ENCODE measurements at places on chromosomes 5 and 9. TPM values are rescaled to one million over a fixed set of nuclear protein-coding genes. Genes with fewer than 3 reads are reported as not detected.

TRIM52 gene
- total RNA-seq = 6.2 TPM

LCN15 gene
- total RNA-seq = 0.54 TPM

DNA sequence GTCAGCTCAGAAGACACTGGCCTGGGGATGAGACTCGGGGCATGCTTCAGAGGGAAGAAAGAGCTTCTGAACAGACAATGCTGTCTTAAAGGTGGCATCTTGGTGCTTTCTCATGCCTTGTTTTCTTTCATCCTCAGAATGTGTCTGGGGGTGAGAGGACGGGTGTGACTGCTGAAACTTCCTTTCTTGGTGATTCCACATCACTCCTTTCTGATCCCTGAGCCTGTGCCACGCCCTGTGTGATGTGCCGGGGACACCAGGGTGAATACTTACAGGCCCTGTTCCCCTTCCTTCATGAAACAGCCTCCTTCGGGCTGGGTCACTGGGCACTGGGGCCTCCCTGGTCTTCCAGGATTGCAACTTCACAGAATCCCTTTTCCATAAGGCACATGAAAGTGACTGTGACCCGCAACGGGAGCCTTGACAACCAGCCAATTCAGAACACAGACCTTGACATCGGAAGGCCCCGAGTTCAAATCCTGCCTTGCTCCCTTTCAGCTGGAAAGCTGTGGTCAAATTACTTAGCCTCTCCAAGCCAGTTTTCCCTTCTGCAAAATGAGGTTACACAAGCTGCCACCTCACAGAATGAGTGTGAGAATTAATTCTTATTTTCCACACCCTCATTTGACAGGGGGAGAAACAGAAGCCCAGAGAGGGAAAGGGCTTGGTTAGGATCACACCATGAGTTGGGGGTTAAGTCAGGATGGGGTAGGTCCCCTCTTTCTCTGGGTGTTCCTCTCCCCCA, 44.1 kb upstream of the IL17B start:
- H3K36me3 ChIP-seq = no peaks in the 10 kb centered on the region
- DNase-seq = no peak
- H3K27me3 ChIP-seq = no peaks in the 10 kb centered on the region

- no peak overlapping the region for H3K27ac ChIP-seq
- H3K4me1 ChIP-seq = no peaks in the 10 kb centered on the region
- H3K4me3 ChIP-seq = no peak overlapping the region
- DNase-seq = no peak
- no peaks in the 10 kb centered on the region for H3K36me3 ChIP-seq
- no peaks in the 10 kb centered on the region for H3K27me3 ChIP-seq
Observed at GRCh38 chr5:56993241-56993640, 41.3 kb upstream of the MIER3 start.

- H3K27ac ChIP-seq = no peak overlapping the region
- peak; percentile 33 for DNase-seq
- H3K4me1 ChIP-seq = no peaks in the 10 kb centered on the region
- no peaks in the 10 kb centered on the region for H3K36me3 ChIP-seq
- H3K27me3 ChIP-seq = no peaks in the 10 kb centered on the region
- no peak overlapping the region for H3K4me3 ChIP-seq
Observed at GRCh38 chr9:105425816-105426433, 21.9 kb upstream of the FSD1L start.

DDX4 gene
- not detected for total RNA-seq

DNA sequence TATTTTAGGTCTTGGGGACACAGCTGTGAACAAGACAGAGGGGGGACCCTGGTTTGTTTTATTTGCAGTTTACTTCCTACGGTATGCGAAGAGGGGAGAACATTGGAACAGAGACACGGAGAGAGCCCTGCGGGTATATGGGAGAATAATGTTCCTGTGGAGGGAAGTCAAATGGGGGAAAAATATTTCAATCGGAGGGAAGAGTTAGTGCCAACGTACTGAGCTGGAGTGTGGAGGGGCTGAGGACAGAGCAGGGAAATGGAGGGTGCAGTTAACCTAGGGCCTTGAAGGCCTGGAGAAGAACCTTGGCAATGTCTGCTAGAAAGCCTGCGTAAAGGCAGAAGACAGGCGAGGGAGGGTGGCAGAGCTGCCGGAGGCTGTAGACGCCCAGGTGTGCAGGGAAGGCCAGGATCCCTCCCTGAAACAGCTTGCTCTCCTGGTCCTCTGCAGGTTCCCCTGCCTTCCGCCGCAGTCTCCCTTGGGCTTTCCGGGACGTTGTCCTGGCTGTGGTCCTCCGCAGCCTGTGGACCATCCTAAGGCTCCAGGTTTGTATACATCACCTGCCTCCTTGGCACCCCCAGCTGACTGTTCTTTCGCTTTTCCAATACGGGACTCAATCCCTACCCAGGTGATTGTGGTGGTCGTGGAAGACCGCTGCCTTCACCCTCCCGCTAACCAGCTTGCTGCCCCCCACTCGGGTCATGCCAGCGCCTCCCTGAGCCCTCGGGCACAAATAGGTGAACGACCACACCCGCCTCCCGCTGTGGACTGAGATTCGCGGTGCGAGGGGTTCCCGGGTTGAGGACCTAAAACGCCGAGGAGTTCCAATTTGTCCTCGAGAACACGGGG, 1.9 kb upstream of the RACK1 start:
- no peak for DNase-seq
- peaks cover 29% of the 10 kb centered on the region for H3K36me3 ChIP-seq
- H3K4me3 ChIP-seq = peak overlapping the region; percentile 100
- peaks cover 44% of the 10 kb centered on the region for H3K4me1 ChIP-seq
- no peaks in the 10 kb centered on the region for H3K27me3 ChIP-seq

- H3K4me3 ChIP-seq = no peak overlapping the region
- no peak overlapping the region for H3K27ac ChIP-seq
- H3K36me3 ChIP-seq = no peaks in the 10 kb centered on the region
- no peak for DNase-seq
- H3K27me3 ChIP-seq = no peaks in the 10 kb centered on the region
Observed at GRCh38 chr5:17267106-17267505, 49.7 kb downstream of the BASP1 start.

DNA sequence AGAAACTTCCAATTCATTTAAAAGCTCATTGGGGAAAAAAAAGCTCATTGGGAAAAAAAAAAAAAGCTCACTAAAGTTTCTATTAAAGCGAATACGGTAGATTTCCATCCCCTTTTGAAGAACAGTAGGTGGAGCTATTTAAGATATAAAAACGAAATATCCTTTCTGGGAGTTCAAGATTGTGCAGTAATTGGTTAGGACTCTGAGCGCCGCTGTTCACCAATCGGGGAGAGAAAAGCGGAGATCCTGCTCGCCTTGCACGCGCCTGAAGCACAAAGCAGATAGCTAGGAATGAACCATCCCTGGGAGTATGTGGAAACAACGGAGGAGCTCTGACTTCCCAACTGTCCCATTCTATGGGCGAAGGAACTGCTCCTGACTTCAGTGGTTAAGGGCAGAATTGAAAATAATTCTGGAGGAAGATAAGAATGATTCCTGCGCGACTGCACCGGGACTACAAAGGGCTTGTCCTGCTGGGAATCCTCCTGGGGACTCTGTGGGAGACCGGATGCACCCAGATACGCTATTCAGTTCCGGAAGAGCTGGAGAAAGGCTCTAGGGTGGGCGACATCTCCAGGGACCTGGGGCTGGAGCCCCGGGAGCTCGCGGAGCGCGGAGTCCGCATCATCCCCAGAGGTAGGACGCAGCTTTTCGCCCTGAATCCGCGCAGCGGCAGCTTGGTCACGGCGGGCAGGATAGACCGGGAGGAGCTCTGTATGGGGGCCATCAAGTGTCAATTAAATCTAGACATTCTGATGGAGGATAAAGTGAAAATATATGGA, at the start of gene PCDHGA12:
Gene PCDHGA12, plus strand, starts transcription at position 176 of the 782 bp plus-strand sequence. Its CDS starts 253 bp downstream, at position 429.
- peak; percentile 42 for DNase-seq
- H3K4me3 ChIP-seq = no peak within 1 kb of the TSS
- H3K4me1 ChIP-seq = no peaks in the 10 kb centered on the region
- no peaks in the 10 kb centered on the region for H3K27me3 ChIP-seq
- H3K27ac ChIP-seq = no peak within 1 kb of the TSS
- peaks cover 8% of the 10 kb centered on the region for H3K36me3 ChIP-seq

GRCh38 chr5:19928562-19929421, 59.2 kb downstream of the CDH18 start:
- H3K36me3 ChIP-seq = no peaks in the 10 kb centered on the region
- no peak overlapping the region for H3K4me3 ChIP-seq
- no peak overlapping the region for H3K27ac ChIP-seq
- DNase-seq = peak; percentile 8

GLDC gene
- 133 TPM for total RNA-seq

All from GM23338 (cell line).